ENCODE measurements at places on chromosomes 13 and 19. TPM values are rescaled to one million over a fixed set of nuclear protein-coding genes. Genes with fewer than 3 reads are reported as not detected.

LRRC4B gene
- total RNA-seq, result not detected

XPO4 gene
- total RNA-seq, result 23.7 TPM

SAE1 gene
- 76.8 TPM for total RNA-seq

CCDC97 gene
- total RNA-seq, result 24.8 TPM

SSC5D gene
- 0.48 TPM for total RNA-seq

SPIB gene
- total RNA-seq, result not detected
